ENCODE measurements at places on chromosomes 13 and 19.

DNA sequence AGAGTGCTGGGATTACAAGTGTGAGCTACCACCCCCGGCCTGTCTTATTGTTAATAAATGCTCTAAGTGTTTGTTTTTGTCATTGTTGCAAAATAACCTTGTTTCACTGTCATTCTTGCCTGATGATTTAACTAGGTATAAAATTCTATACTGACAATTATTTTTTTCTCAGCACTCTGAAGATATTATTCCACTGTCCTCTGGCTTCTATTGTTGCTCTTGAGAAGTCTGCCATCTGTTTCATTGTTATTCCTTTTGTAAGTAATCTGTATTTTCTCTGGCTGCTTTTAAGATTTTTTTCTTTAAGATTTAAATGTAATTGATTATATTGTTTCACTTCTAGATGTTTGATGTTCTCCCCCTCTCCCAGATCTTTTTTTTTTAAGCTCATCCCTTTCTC, 17.6 kb downstream of the ZNF420 start:
- no peak for DNase-seq

- no peak for DNase-seq
Measured at GRCh38 chr13:21344662-21345176, 114.4 kb downstream of the ZDHHC20 start.

- no peak for DNase-seq
Measured at GRCh38 chr19:1470305-1471009, 8.6 kb downstream of the C19orf25 start.

DNA sequence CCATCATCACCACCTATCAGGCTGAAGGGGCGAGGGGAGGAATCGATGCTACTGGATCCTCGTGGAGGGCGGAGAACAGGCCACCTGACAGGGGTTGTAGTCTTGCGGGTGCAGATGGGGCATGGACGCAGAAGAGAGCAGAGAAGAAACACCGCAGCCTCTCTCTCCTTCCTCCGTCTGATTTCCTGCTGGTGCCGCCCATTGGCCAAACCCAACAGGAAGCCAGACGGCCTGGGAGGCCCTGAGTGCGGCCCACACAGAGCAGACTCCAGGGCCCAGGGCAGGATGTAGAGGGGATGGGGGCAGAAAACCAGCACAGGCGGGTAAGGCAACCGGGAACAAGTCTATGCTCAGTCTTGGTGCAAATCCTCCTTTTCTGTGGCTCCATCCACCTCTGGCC, 15.4 kb downstream of the CEBPA start:
- DNase-seq = no peak

DNA sequence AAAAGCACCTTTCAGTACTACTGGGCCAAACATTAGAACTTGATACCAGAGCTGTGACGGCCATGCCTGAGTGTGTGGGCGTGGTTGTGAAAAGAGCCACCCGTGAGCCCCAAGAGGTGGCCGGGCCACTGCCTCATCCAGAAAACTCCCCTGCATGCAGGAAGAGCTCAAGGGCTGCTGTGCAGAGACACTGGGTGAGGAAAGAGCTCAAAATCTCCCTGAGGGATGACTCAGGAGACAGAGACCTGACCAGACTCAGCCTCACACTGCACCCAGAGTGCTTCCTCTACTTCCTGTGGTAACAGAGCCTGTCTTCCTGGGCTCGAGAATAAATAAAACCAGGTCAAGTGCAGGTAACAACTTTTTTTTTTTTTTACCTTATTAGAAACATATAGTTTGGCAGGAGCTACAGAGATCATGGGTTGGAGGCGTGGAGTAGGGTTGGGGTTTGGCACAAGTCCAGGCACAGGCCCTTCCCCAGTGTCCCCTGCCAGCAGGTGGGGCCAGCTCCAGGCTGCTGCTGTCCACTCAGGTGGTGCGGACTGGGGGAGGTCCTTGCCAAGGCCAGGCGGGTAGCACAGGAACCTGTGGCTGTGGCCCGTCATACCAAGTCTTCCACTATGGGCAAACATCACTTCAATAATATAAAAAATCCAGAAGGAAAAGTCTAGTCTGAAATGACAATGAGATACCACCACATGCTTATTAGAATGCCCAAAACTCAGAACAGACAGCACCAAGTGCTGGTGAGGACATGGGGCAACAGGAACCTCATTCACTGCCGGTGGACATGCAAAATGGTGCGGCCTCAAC, 25.5 kb downstream of the ELL start:
- DNase-seq = no peak

DNA sequence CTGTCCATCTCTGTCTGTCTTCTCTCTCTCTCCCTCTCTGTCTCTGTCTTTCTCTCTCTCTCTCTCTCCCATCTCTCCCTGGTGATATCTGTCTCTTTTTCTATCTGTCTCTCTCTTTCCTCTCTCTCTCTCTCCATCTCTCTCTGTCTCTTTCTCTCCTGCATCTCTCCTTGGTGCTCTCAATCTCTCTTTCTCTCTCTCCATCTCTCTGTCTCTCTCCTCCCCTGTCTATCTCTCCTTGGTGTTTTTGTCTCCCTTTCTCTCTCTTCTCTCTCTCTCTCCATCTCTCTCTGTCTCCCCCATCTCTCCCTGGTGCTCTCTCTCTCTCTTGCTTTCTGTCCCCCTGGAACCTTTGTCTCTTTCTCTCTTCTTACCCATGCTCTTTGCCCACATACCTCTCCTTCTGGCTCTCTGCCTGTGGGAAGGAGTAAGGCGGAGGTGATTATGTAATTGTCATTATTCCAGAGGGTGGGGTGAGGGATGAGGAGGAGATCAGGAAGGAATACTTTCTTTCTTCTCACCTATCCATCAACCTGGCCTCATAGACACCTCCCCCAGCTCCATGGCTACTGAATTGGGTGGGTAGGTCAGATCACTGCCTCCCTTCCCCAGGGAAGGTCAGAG, 30.9 kb upstream of the CYP2B6 start:
- no peak for DNase-seq

GRCh38 chr19:48818234-48818820, 7.5 kb upstream of the BCAT2 start:
- no peak for DNase-seq

DNA sequence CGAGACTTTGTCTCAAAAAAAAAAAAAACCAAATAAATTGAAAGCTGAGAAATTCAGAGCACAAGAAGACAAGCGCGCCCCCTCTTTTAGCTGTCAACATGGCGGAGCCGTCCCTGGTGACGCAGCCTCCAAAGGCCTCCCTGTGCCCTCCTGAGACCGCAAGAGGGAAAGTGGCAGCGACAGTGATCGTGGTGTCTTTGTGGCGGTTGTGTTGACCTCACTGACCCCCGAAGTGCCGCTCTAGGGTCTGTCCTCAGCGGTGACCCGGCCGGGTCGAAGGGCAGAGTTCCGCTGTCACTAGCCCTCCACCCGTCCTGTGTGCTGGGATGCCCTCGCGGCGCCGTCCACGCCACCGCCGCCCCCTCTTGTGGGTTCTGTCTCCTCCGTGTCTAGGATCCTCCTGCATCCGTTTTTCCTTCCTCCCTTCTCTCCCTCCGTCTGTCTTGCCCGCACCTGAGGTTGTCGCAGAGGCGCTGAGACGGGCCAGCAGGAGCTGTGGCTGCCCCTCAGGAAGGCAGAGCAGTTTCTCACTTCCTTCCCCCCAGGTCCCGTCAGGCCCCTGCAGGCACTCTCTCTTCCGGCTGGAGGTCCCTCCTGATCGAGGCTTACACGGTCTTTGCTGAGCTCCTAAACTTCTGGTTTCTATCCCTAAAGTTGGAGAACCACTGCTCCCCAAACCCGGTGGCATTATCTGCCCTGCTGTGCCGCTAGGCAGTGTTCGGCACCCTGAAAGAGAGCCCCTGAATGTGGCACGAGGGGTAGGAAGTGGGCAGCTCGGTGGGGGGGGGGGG, 7.2 kb downstream of the UHRF1 start:
- DNase-seq = no peak

DNA sequence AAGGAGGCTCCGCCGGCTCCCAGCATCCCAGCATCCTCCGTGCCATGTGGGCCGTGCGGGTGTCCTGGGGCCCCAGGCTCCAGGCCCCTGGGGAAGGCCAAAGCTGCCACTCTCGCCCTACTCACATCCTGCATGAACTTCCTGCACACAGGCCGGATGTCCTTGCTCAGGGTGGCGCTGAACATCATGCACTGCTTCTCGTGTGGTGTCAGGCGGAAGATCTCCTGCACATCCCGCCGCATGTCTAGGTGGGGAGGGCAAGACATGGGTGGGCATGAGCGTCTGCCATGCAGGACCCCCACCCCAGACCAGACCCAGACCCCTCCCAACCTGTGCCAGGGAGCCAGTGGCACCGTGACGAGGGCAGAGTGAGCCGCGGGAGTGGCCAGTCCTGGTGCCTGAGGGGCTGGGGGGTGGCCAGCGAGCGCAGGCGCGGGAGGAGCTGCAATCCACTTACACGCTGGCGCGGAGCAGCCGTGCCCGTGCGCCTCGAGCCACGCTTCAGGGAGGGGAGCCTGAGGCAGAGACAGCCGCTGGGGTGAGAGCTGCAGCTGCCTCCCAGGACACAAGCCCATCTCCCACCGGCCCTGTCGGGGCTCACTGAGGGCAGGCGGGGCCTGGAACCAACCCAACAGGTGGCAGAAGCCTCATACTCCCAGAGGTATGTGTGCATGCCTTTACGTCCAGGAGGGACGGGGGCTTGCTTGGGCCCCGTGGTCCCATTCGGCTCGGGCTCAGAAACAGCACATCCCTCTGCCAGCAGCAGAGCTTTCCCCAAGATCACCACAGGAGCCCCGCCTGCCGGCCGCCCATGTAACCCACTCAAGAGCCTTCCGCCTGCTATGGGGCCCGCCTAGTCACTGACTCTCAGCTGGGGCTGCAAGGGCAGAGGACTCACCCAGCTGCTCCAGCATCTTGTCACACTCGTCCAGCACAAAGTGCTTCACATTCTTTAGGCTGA, 8.8 kb downstream of the DDX39A start:
- no peak for DNase-seq

DNA sequence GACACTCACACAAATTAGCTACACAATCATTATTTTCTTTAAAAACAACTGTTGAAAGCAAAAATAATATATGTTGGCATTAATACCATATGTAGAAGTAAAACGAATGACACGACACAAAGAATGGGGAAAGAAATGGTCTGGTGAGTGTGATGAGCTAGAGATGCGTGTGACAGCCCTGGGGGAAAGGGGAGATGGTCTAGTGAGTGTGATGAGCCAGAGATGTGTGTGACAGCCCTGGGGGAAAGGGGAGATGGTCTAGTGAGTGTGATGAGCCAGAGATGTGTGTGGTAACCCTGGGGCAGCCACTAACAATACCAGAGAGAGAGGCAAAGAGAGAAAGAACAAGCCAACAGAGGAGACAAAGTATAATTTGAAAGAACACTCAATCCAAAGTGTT, 22.3 kb upstream of the LAMP1 start:
- DNase-seq = no peak

Data from renal cortex interstitium (tissue), 15 donors.